ENCODE measurements at places on chromosomes 16 and 17.

- no peak for DNase-seq
Observed at GRCh38 chr17:17149520-17150447, 56.3 kb downstream of the PLD6 start.

GRCh38 chr17:33628500-33629346, 335.6 kb upstream of the ASIC2 start:
- no peak for DNase-seq

GRCh38 chr16:57667526-57668262, 412 bp upstream of the ADGRG3 start:
- no peak for DNase-seq

DNA sequence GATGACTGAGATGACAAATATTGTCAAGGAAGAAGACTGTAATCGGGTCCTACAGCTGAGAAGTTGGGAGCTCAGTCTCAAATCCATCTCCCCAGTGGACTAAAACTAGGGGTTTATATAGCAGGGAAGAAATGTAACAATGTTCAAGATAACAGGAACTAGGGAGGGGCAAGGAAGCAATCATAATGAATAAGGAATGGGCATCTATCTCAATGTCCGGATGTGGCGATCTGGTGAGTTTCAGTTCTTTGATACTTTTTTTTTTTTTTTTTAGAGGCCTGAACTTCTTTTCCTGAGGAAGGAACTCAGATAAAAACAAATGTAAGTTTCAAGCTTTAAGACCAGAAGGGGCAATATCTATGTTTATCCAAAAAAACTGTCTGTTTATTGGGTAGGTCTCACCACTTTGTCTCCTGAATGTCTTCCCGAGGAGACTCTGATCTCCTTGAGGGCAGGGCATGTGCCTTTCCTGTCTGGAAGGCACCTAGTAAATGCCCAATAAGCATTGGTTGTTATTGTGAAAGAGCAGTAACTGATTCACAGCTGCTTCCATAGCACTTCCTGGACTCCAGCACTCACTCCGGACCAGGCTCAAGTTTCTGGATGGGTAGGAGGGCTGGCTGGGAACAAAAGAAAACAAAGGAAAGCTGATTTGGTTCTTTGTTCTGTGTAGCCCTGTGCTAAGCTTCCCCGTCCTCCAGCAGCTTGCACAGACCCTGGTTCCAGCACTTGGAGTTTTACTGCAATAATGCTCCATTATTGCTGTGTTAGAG, 51.9 kb downstream of the MEOX1 start:
- DNase-seq, result no peak

DNA sequence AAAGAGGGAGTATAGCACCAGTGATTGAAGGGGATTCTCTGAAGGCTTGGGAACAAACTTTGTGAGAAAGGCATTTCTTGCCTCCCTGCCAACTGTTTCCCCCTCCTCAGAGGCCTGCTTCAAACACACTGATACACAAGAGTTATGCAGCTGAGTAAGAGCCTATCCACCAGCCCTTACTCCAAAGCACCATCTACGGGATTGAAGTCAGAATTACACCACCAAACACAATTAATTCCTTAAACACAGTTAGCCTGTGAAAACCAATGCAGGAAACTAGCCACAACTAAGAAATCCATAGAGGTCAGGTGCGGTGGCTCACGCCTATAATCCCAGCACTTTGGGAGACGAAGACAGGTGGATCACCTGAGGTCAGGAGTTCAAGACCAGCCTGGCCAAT, 138.3 kb downstream of the SHCBP1 start:
- DNase-seq, result no peak

DNA sequence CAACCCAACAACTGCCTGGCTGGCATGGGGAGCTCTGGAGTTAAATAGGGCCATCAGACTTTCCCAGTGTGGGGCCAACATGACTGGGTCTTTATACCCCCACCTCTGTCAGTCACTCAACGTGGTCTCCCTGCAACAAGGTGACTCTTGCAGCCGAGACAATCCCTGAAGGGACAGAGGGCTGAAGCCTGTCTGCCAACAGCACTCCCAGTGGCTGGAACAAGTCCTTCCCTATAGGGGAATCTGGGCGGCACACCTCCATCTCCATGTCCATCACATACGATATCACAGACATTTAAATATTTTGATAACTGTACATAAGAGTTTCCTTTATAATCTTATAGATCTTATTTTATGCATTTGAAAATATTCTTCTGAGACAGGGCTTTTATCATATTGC, 4.8 kb upstream of the MAPT start:
- DNase-seq, result no peak

- peak; percentile 20 for DNase-seq
Observed at GRCh38 chr16:74183601-74184360, 112.8 kb upstream of the PSMD7 start.

GRCh38 chr17:2847381-2848333, 51.4 kb downstream of the RAP1GAP2 start:
- no peak for DNase-seq

- no peak for DNase-seq
Observed at GRCh38 chr16:60640038-60640437, 1396.2 kb downstream of the CDH8 start.

GRCh38 chr16:76222087-76222486, 55.1 kb upstream of the CNTNAP4 start:
- no peak for DNase-seq

GRCh38 chr17:6666077-6666521, 14.5 kb downstream of the C17orf100 start:
- peak; percentile 29 for DNase-seq

GRCh38 chr16:58035356-58036170, 10.0 kb downstream of the MMP15 start:
- peak; percentile 5 for DNase-seq

DNA sequence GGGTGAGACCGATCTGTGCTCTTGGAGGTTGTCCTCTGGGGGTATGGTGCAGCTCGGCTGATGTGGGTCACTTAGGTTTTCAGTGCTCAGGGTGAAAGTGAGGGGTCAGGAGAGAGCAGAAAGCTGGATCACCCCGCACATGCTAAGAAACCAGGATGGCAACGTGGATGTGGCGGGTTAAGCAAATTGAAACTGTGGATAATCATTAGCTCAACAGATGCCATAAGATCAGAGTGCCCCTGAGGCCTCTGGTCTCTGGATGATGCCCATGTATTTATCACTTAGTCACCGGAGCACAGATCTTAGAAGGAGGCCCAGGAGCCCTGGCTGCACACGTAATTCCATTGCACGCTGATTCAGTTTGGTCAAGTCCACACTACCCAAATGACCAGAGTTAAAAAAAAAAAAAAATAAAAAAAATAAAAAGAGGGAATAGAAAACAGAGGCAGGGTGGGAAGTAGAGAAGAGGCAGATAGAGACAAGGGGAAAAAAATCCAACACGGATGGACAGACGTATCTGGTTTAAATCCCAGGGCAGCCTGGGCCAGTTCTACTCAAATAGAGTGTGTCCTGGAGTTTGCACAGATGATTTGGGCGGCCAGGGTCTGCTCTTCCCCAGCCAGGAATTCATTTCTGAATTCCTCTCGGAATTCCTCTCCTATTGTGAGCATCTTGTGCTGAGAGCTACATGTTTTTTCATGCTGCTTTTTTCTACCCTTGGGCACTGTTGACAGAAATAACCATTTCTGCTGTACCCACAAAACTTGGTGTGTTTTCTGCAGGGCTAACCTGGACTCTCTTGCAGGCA, 378.3 kb downstream of the CPPED1 start:
- no peak for DNase-seq

DNA sequence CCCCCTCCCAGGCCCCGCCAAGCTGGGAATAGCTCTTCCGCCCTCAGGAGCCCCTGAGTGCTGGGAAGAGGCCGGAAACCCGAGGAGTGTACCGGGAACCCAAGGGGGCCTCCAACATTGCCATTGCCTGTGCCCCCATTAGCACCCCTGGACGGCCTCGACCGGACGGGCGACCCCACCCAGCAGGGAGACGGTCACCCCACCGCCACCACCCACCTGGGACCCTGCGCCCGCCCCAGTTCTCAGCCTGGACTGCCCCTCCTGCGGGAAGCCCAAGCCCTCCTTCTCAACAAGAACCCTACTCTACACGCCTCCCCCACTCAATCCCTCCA, 2.0 kb downstream of the CARHSP1 start:
- no peak for DNase-seq

- no peak for DNase-seq
Observed at GRCh38 chr17:28057731-28058246, 15.3 kb downstream of the NLK start.

DNA sequence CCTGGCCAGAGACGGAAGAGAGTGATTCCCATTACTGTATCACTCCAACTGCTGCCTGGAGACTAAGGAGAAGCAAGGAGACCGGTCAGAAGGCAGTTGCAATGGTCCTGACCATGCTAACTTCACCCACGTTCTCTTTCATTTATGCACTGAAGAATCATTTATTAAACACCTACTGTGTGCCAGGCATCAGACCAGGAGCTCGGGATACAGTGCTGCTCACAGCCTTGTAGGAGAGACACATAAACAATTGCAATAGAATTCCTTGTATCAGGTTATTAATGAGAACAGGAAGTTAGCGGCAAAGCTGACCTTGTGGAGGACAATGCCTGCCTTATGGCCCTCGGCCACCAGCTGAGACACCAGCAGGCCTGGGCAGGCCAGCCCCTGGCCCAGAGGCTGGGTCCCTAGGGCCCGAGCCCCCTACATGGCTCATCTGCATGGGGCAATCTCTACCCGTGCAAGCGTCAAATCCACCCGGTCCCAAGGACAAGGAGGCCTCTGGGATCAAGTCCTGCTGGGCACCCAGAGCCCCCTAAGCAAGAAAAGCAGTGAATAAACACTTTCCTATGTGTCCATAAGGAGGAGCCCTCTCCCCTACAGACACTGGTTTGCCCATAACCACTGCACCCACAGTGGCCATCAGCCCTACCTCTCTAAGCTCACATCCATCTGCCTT, 8.6 kb upstream of the ENPP7 start:
- no peak for DNase-seq
